ENCODE measurements at places on chromosomes 16 and 17.

- DNase-seq: no peak
Measured at GRCh38 chr16:83200005-83200779, 573.4 kb downstream of the CDH13 start.

DNA sequence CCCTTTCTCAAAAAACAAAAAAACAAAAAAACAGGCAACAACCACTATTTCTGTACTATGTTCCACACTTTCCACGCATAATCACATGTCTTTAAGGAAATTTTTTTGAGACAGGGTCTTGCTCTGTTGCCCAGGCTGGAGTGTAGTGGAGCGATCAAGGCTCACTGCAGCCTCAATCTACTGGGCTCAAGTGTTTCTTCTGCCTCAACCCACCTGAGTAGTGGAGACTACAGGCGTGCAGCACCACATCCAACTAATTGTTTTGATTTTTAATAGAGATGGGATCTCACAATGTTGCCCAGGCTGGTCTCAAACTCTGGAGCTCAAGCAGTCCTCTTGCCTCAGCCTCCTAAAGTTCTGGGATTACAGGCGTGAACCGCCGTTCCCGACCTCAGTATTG is 52.6 kb upstream of the BPTF start:
- no peak for DNase-seq

DNA sequence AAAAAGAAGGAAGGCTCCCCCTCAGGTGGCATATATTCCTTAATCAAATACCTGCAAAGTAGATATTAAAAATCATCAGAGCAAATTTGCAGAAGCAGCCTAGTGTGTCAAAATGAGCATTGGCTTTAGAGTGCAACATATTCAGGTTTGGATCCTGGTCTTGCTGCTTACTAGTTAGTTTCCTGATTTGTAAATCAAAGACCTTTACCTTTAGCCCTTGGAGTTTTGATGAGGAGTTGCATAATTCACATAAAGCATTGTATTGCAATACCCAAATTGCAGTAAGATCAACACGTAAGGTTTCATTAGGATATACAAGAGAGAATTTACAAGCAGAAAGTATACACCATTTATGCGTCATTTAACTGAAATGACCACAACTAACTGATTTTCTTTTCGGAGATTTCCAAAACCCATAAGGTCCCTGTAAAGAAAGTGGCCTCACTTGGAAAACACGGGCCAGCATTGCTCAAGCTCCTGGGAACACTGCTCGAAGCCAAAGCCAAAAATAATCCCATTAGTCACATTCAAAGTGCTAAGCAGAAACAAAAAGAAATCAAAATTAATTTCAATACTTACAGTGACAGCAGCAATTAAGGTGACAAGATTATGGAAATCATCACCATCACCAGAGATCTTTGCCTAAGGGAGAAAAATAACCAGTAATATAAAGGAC is 415.9 kb upstream of the ERCC4 start:
- no peak for DNase-seq

DNA sequence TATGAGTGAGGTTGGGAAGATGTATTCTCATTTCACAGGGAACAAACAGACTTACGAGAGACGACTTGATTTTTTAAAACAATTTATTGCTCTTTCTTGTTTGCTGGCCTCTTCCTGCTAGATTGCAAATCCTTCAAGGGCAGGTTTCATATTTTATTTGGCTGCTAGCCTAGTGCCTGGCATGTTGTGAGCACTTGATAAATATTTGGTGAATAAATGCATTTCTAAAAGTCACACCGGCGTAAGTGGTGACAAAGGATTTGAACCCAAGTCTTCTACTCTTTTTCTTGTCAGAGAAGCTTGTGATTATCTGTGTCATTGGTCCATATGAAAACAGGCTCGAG is 1.4 kb downstream of the WWP2 start:
- no peak for DNase-seq

DNA sequence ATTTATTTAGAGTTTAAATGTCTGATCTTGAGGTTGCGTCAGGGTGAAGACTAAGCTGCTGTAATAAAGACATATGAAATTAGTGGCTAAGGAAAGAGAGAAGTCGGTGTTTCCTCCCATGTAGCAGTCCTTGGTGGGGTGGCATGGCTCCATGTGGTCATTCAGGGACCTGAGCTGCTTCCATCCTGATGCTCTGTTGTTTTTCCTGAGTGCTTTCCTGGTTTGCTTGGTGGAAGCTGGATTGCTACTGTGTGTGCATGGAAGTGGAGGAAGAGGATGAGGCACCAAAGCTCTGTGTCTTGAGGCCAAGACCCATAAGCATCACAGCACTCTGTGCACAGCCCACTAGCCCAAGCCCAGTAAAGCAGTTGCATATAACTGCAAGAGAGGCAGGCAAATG is 241.8 kb upstream of the CACNG5 start:
- DNase-seq: no peak

GRCh38 chr16:75379339-75379738 is 54.0 kb downstream of the CFDP1 start:
- no peak for DNase-seq

- DNase-seq: no peak
Measured at GRCh38 chr16:11735787-11736186, 6.9 kb downstream of the TXNDC11 start.

- peak; percentile 36 for DNase-seq
Measured at GRCh38 chr17:43608313-43608712, 53.4 kb downstream of the MEOX1 start.

DNA sequence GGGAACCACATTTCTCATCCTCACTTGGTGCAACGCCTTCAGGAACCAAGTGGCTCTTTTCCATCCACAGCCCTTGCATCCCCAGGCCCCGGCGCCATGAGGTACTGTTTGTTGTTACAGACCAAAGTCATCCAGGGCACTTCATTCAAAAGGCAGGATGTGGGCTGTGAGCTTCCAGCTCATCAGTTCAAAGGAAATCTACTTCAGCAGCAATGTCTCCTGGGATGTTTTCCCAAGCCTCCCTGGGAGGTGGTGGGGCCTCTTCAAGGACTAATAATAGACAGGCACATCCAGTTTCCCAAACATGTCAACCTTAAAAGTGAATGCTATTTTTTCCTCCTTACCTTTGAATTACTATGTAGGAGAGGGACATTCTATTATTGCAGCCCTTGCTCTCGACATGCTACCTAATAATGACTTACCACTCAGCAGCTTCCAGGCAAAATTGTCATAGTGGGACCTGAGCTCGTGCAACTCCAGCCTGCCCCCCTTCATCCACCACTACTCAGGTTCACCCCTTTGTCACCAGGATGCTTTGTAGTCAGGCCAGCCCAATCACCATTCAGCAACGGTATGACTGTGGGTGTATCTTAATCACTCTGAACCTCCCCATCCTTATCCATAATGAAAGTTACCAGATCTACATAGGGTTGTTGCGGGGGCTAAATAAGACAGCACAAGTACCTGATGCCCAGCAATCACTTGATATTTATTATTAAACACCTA is 1.7 kb upstream of the PRKCB start:
- DNase-seq: peak; percentile 26

- DNase-seq: peak; percentile 6
Measured at GRCh38 chr17:2695243-2695960, 16.2 kb downstream of the CLUH start.

GRCh38 chr16:4184038-4184702 is 57.7 kb downstream of the SRL start:
- no peak for DNase-seq

- no peak for DNase-seq
Measured at GRCh38 chr17:73430165-73430680, 118.4 kb upstream of the CDC42EP4 start.

DNA sequence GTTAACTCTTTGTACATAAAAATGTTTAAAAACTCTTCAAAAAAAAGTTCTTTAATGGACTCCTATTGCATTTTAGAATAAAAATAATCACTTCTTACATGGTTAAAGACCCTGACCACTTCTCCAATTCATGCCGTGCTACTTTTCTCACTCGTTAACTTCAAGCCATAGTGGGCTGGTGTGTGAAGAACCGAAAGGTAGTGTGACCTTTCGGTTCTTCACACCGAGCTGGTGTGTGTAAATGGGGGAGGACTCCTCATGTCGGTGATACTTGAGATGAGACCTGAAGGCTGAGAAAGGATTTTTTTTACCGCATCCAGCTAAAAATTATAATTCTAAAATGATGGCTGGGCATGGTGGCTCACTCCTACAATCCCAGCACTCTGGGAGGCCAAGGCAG is 22.1 kb downstream of the RFFL start:
- DNase-seq: no peak

DNA sequence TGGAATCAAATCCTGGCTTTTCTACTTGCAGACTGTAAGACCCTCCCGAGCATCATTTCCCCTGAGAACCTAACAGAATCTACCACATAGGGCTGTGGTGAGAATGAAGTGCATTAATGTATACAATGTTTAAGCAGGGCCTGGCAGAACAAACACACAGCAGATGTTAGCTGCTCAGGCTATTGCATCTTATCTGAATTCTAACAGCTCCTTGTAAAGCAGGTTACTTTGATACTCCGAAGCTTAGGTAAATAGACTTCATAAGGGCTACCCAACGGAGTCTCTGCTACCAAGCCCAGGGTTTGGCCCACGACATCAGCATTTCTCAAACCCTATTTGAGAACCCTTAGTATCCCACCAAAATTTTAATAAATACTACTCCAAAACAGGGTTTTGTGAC is 24.4 kb upstream of the NOS2 start:
- DNase-seq: no peak

- DNase-seq: peak; percentile 51
Measured at GRCh38 chr16:85245307-85246172, 133.3 kb upstream of the CIBAR2 start.

DNA sequence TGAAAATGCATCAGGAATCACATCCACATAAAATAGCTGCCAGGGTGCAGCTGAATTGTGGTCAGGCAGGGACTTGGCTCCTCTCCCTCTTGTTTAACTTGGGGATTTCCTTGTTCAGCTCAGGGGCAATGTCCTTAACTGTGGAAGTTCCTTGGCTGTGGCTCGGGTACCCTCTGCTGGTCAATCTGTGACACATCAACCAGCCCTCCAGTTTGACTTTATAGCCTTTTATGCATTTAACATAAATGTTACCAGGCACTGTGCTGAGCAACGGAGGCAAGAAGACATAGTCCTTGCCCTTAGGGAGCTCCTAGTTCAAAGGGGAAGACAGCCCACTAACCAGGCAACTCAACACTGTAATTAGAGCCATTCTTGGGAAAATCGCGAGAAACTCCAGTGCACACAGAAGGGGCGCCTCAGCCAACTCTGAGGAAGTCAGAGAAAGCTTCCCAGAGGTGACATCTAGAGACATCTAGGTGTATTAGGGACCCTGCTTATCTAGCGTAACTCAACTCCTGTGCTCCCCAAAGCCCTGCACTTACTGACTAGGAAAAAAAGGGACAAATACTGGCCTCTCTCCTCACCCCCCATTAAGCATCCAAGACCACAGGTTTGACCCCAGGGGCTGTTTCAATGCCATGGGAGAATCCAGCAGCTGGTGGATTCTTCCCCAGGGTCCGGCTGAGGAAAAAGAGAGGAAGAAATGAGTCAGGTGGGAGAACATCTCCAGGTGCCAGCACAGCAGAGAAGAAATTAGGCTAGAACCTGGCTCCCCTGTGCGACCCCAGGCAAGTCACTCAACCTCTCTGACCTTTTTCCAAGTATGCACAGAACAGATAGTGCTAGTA is 17.3 kb upstream of the EEF2K start:
- DNase-seq: peak; percentile 56

GRCh38 chr17:13027246-13027645 is 9.4 kb upstream of the ELAC2 start:
- DNase-seq: no peak

- DNase-seq: no peak
Measured at GRCh38 chr17:69428252-69428980, 13.9 kb downstream of the MAP2K6 start.

GRCh38 chr17:67517325-67517724 is 140.2 kb downstream of the PITPNC1 start:
- DNase-seq: no peak

- DNase-seq: no peak
Measured at GRCh38 chr17:31586946-31587345, 195.5 kb downstream of the RAB11FIP4 start.

DNA sequence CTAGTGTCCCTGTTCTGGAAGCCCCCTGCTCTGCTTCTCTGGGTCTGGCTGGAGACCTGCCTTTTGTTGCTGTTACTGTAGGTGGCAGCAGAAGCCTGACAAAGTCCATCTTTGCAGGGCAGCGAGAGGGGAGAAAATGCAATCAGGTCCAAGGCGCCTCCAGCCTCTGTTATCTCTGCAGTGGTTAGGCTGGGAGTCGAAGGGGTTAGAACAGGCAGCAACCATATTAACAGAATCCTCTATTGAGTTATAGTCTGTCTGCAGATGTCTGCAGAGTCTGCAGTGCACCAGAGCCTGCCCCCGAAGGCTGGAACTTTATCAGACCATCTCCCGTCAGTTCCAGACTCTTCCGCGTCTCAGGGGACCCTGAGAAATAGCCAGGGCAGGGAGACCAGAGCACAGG is 404.9 kb upstream of the EEF2KMT start:
- DNase-seq: no peak

GRCh38 chr17:58525239-58525638 is 10.8 kb upstream of the MTMR4 start:
- no peak for DNase-seq

GRCh38 chr17:50469671-50470305 is 1.1 kb upstream of the CHAD start:
- no peak for DNase-seq

GRCh38 chr17:65634533-65634932 is 73.1 kb upstream of the AXIN2 start:
- no peak for DNase-seq

DNA sequence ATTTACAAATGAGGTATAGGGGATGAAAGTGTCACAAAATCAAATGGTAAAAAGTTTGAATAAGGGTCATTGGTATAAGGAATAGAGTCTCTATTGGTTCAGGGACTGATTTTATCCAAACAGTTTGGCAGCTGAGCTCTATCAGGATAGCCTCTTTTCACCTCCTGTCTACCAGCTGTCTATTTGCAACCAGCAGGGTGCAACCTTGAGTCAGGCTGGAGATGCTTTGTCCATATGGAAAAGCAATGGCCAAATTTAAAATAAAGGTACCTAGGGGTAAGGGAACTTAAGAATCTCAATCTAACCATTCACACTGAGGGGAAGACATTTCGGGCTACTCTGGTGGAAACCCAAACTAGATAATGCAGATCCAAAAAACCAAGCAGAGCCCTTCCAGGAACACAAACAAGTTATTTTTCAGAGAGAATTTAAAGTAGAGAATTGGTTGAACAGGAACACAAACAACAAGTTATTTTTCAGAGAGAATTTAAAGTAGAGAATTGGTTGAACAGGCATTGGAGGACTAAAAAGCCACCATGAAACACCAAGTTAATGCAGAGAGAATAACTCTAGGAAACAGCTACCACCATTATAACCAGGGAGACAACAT is 12.6 kb upstream of the CA10 start:
- no peak for DNase-seq

DNA sequence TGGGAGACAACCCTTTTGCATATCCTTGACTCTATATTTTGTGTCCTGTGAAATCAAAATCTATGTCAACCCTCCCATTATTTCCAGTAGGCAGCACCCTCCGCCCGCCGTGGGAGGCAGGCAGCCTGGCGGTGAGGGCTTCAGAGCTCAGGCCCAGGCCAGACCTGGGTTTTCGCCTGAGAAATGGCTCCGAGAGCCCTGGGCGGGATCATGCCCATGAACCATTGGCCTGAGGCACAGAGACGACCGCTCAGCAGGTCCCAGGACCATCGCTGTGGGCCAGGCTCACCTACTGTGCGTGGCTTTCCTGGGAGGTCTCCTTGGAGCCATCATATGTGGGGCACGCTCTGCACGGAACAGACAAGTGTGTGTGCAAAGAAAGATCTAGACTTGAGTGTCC is 6.3 kb upstream of the SLC38A8 start:
- DNase-seq: no peak

Measured in activated naive CD4-positive, alpha-beta T cell treated with anti-CD3 and anti-CD28 coated beads, Interleukin-2, amount 50 U/mL, for 16 hours (primary cell).